ENCODE measurements at places on chromosomes 3 and 15. TPM values are rescaled to one million over a fixed set of nuclear protein-coding genes. Genes with fewer than 3 reads are reported as not detected.

Gene SUCNR1
- 0.17 TPM for total RNA-seq

Gene PPP1R14D
- not detected for total RNA-seq

Gene UNC13C
- total RNA-seq, result 0.18 TPM

Gene PLA2G4B
- 1.8 TPM for total RNA-seq

Gene CASR
- not detected for total RNA-seq

GRCh38 chr15:33344530-33344929 is 33.8 kb downstream of the RYR3 start:
- H3K4me1 ChIP-seq, result no peaks in the 10 kb centered on the region
- H3K4me3 ChIP-seq, result no peak overlapping the region
- H3K36me3 ChIP-seq, result no peaks in the 10 kb centered on the region
- H3K27me3 ChIP-seq, result no peaks in the 10 kb centered on the region
- H3K27ac ChIP-seq, result no peak overlapping the region
- DNase-seq, result no peak

GRCh38 chr15:85620690-85621049 is 174.1 kb downstream of the KLHL25 start:
- H3K4me1 ChIP-seq, result peaks cover 63% of the 10 kb centered on the region
- H3K27me3 ChIP-seq, result no peaks in the 10 kb centered on the region
- peak; percentile 84 for DNase-seq

GRCh38 chr15:39579487-39580116 is 1.3 kb upstream of the THBS1 start:
- H3K4me3 ChIP-seq, result peak overlapping the region; percentile 94
- peaks cover 44% of the 10 kb centered on the region for H3K4me1 ChIP-seq
- H3K27ac ChIP-seq, result peak overlapping the region; percentile 97

DNA sequence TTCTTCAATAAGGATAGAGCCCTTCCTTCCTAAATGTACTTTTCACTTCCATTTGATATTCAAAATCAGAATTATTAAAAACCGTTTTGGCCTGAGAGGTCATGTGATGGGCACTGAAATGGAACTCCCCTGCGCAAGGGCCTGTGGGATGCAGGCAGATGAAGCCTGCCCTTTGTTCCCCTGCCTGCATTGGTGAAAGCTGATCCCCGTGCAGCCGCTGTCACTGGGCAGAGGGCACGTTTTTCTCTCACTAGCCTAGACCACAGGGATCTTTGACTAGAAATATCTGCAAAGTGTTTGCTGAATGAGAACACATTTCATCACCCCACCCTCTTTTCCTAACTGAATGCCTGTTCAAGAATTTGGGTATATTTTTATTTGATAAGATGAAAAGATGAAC is 74.9 kb downstream of the TIPARP start:
- no peaks in the 10 kb centered on the region for H3K36me3 ChIP-seq
- no peak overlapping the region for H3K4me3 ChIP-seq
- H3K4me1 ChIP-seq, result peaks cover 29% of the 10 kb centered on the region
- DNase-seq, result no peak
- no peaks in the 10 kb centered on the region for H3K27me3 ChIP-seq
- peak overlapping the region; percentile 22 for H3K27ac ChIP-seq

- no peaks in the 10 kb centered on the region for H3K4me1 ChIP-seq
- H3K4me3 ChIP-seq, result no peak overlapping the region
- no peak overlapping the region for H3K27ac ChIP-seq
- DNase-seq, result no peak
- no peaks in the 10 kb centered on the region for H3K36me3 ChIP-seq
Measured at GRCh38 chr3:182711261-182711683, 82.0 kb upstream of the ATP11B start.

DNA sequence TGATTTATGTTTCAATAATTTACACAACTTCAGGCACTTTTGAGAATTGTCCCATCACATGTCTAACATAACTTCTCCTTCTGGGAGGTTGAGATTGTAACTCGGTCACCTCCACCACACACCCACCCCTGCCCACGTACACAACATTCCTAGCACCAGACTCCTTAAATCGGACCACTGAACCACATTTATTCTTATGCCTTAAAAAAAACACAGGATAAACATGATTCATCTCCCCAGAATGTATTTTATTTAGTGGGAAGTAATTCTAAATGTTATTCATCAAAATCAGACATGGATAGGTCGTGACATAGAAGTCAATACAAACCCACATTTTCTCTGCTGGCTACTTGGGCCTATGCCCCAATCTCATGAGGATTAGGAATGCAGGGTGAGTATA is 3.0 kb downstream of the SNTN start:
- peaks cover 37% of the 10 kb centered on the region for H3K4me1 ChIP-seq
- H3K4me3 ChIP-seq, result no peak overlapping the region
- DNase-seq, result peak; percentile 98
- no peaks in the 10 kb centered on the region for H3K27me3 ChIP-seq
- peak overlapping the region; percentile 89 for H3K27ac ChIP-seq

DNA sequence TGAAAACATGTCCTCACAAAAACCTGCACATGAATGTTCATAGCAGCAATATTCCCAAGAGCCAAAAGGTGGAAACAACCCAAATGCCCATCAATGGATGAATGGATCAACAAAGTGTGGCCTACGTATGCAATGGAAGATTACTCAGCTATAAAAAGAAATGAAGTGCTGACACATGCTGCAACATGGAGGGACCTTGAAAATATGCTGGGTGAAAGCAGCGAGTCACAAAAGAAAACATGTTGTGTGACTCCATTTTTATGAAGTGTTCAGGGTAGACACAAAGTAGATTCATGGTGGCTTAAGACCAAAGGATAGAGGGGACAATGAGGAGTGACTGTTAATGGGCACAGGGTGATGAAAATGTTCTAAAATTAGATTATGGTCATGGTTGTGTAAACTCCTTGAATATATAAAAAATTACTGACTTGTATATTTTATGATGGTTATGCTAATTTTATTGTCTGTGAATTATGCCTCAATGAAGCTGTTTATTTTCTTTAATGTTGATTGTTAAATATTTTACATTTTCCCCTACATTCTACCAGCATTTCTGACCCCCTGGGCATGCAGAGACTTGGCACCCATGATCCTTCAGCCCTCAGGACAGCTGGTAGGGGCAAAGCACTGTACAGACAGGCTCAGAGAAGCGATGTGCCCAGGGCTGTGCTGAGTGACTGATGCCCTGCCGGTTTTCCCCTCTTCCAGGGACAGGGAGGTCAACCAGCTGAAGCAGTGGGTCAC is 37.8 kb downstream of the CFAP100 start:
- no peak overlapping the region for H3K4me3 ChIP-seq
- H3K4me1 ChIP-seq, result no peaks in the 10 kb centered on the region
- no peak overlapping the region for H3K27ac ChIP-seq
- H3K36me3 ChIP-seq, result no peaks in the 10 kb centered on the region
- no peaks in the 10 kb centered on the region for H3K27me3 ChIP-seq
- DNase-seq, result peak; percentile 2

DNA sequence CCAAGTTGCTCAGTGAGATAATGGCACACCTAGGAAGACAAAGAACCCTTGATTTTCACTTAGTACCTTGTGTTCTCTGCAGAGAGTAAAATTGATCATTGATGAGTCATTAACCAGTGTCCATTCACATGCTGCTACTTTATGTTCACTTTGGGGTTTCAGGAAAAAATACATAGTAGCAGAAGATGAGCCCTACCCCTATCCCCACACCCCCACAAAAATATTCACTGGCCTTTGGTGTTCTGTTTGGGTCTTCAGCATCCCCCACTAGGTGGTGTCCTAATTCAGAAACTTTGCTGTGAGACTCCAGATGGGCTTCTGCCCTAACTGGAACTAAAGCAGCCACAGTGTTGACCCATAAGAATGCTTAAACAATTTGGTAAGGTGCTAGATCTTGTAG is 178.8 kb downstream of the KLHL25 start:
- H3K27ac ChIP-seq, result no peak overlapping the region
- no peaks in the 10 kb centered on the region for H3K27me3 ChIP-seq
- no peak for DNase-seq
- no peaks in the 10 kb centered on the region for H3K36me3 ChIP-seq

GRCh38 chr3:106534206-106534605 is 665.4 kb upstream of the CBLB start:
- no peaks in the 10 kb centered on the region for H3K27me3 ChIP-seq
- H3K27ac ChIP-seq, result peak overlapping the region; percentile 6

- no peak for DNase-seq
- no peaks in the 10 kb centered on the region for H3K27me3 ChIP-seq
- H3K4me3 ChIP-seq, result no peak overlapping the region
- H3K4me1 ChIP-seq, result no peaks in the 10 kb centered on the region
Measured at GRCh38 chr15:97691799-97692198, 268.7 kb upstream of the ARRDC4 start.

DNA sequence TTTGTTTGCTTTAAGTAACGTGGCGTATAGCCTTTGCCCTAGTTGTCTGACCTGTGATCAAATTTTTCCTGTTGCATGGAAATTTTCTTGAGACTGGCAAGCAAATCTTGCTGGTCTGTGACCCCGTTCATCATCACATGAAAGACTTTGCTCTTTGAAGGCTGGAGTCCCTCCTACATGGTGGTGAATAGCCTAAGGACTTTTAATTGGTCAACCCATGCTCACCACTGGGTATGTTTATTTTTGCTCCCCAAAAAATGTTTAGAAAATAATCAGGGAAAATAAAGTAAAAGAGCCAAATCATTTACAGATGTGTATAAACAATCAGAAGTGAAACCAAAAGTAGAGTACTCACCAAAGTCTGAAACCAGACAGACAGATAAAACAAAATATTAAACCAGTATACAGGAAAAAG is 1075.3 kb upstream of the ALCAM start:
- H3K27me3 ChIP-seq, result no peaks in the 10 kb centered on the region
- peaks cover 3% of the 10 kb centered on the region for H3K4me1 ChIP-seq
- no peak for DNase-seq
- no peaks in the 10 kb centered on the region for H3K36me3 ChIP-seq
- no peak overlapping the region for H3K27ac ChIP-seq

- peak; percentile 74 for DNase-seq
- peaks cover 4% of the 10 kb centered on the region for H3K36me3 ChIP-seq
- H3K27ac ChIP-seq, result peak overlapping the region; percentile 68
- H3K4me3 ChIP-seq, result peak overlapping the region; percentile 45
- peaks cover 25% of the 10 kb centered on the region for H3K4me1 ChIP-seq
Measured at GRCh38 chr3:114383875-114384557, 90.2 kb downstream of the TIGIT start.

DNA sequence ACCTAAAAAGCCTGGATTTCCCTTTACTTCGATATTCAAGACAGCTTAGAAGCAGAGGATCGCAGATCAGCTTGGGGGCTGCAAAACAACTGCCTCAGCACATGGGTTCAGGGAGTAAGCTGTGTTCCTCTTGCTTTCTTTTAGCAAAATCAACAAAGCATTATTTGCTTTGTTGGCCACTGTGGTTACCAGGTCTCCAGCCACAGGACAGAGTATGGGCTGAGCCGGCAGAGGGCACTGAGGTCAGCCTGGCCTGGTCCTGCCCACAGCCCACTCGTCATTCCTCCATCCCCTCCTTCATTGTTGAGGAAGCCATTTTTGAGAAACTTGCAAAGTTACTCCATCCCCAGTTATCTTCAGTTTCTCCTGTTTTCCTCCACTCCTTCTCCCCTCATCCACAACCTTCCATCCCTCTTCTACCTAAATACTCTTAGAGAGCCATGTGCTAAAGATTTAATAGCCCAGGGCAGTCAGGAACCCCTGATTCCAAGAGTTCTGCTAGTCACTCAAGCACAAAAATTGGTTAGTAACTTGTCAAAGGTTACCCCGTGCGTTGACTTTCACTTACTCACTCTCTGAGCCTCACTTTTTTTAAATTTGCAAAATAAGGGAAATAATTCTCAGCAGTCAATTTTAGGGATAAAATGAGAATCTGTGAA is 60.0 kb upstream of the HES1 start:
- H3K4me3 ChIP-seq, result no peak overlapping the region
- H3K4me1 ChIP-seq, result peaks cover 4% of the 10 kb centered on the region

- H3K27me3 ChIP-seq, result no peaks in the 10 kb centered on the region
- H3K36me3 ChIP-seq, result no peaks in the 10 kb centered on the region
- no peak for DNase-seq
- no peaks in the 10 kb centered on the region for H3K4me1 ChIP-seq
- no peak overlapping the region for H3K27ac ChIP-seq
Measured at GRCh38 chr3:121232309-121233225, 313.2 kb downstream of the POLQ start.

GRCh38 chr15:51386486-51386885 is 45.0 kb downstream of the GLDN start:
- no peaks in the 10 kb centered on the region for H3K36me3 ChIP-seq
- no peak overlapping the region for H3K4me3 ChIP-seq
- H3K27me3 ChIP-seq, result peaks cover 2% of the 10 kb centered on the region
- no peaks in the 10 kb centered on the region for H3K4me1 ChIP-seq

DNA sequence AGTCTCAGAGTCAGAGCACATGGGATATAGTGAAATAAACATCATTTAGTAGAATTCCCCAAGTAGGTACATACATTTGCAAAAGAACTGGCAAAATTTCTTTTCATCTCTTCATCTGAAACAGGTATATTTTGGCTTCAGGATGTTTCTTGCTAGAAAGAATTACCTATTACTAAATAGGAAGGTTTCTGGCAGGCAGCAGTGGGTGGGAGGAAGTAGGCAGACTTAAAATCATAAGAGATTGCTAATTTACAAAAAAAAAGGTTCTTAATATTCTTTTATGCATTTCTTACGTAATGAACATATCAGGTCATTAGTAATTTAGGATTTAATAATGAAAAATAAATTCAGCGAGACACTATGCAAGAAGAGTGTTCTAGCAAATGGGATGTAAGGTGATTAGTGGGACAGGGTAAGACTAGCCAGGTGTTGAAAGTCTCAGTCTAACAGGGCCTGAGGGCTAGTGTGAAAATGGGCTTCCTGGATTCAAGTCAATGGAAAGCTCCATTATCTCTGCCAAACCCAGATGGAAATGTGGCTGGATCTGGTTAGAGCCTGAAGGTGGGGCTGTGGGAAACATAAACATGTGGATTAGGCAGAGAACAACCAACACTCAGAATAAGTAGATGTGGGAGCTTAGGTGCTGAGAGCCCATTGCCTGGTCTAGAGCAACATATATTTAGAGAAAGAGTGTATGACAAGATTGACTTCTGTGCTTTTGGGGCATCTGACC is 127.4 kb upstream of the FEZF2 start:
- no peak overlapping the region for H3K27ac ChIP-seq
- no peaks in the 10 kb centered on the region for H3K4me1 ChIP-seq
- H3K27me3 ChIP-seq, result no peaks in the 10 kb centered on the region
- H3K4me3 ChIP-seq, result no peak overlapping the region
- no peak for DNase-seq

DNA sequence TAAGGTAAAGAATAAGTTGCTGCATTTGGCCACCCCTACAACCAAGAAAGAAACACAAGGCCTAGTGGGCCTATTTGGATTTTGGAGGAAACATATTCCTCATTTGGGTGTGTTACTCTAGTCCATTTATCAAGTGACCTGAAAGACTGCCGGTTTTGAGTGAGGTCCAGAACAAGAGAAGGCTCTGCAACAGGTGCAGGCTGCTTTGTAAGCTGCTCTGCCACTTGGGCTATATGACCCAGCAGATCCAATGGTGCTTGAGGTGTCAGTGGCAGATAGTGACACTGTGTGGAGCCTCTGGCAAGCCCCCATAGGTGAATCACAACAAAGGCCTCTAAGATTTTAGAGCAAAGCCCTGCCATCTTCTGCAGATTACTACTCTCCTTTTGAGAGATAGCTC is 491.3 kb downstream of the TAFA4 start:
- H3K4me3 ChIP-seq, result no peak overlapping the region
- no peaks in the 10 kb centered on the region for H3K36me3 ChIP-seq
- no peak for DNase-seq
- no peak overlapping the region for H3K27ac ChIP-seq
- no peaks in the 10 kb centered on the region for H3K27me3 ChIP-seq
- H3K4me1 ChIP-seq, result no peaks in the 10 kb centered on the region

GRCh38 chr3:196016485-196016884 is 65.4 kb downstream of the TFRC start:
- H3K27me3 ChIP-seq, result peaks cover 6% of the 10 kb centered on the region
- peak; percentile 75 for DNase-seq
- H3K36me3 ChIP-seq, result no peaks in the 10 kb centered on the region
